ENCODE measurements at places on chromosomes 7 and 10.

DNA sequence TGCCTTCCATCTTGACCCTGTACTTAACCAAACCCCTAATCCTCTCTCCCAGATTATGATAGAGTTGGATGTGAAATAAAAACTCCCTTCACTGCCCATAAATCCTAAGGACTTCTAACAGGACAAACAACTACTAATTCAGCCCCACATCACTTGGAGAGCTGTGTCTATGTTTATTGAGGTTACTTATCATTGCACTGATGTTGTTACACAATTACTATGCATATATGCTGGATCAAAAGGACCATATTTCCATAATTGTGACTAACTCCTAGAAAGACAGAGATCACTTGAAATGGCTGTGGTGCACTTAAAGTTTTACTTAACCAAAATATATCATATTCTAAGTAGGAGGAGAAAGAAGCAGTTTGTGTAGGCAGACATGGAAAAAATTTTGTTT lies 144.9 kb upstream of the AGK start:
- no peak for DNase-seq

- peak; percentile 48 for DNase-seq
These were observed 510.9 kb downstream of the RPS24 start for GRCh38 chr10:78544423-78545090.

DNA sequence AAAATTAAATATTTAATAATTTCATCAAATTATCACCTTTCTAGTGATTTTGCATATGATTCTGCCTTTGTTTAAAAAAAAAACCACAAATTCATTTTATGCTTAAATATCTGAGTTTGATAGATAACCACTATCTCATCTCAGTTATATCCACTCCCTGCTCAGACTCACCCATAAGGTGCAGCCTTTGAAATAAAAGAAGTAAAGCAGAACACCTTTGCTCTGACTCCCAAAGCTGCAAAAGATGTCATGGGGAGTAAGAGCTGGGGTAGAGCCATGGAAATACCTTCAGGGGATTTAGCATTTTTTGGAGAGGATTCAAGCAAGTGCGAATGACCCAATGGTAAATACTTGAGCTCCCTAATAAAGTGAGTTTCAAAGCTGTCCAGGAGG lies 15.1 kb upstream of the CYP3A5 start:
- DNase-seq, result no peak

DNA sequence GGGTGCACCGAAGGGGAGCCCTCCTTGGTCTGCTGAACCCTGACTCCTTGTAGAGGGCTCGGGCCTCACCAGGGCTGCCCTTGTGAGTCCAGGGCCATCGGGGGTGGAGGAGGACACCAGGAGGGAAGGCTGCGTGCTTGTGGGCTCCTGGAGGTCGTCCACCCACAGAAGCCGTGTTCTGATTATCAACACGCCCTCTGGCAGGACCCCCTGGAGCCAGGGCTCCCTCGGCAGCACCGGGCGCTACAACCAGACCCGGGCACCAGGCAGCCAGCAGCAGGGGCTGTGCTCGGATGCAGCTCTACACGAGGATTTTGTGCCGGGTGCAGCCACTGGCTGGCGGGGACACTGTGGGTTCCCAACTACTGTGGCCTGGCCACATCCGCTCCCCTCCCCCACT lies 6.1 kb upstream of the ADGRA1 start:
- no peak for DNase-seq

DNA sequence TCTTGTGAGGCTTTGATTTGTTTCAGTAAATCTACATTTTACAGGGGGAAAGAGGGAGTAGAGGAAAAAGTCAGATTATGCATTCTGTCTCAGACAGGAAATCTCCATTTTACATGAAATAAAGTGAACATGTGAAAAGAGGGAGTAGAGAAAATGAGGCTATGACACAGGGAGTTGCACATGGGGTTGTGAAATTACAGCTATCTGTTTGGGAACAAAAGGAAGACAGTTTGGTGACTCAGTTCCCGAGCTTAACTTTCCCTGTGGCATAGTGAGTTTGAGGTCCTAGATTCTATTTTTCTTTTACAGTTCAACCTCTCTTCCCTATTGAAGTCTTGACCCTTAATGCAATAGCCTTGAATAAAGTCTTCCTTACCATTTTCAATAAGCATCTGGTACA lies 63.2 kb upstream of the AGR3 start:
- no peak for DNase-seq

DNA sequence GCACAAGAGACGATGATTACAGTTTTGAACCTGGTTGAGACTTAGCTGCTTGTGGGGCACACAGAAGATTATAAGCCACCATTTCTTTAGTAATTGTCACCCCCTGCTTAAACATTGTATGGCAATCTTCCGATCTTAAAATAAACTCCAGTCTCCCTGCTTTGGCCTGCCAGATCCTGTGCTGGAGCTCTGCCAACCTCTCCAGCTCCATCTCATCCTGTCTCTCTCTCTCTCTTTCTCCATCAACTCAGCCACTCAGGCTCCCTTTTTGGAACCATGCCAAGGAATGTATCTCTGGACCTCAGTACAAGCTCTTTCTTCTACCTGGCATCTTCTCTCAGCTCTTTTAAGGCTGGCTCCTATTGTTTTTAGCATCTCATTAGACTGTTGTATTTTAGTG lies 1053.2 kb downstream of the REEP3 start:
- DNase-seq, result no peak

DNA sequence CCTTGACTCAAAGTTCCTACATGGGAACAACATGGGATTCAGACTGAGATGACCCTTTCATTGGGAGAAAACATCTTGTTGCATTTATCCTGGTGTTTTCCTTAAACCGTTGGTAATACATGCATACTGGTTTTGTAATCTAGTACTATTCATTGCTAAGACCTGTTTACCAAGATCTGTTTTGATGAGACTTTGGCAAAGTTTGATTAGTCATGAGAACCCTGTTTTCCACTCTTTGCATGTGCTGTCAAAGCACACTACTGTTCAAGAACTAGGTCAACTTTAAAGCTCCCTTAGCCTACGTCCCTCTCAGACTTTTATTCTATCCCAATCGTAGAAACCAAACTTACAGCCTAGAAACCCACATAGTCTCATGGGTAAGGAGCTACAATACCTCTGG lies 650.9 kb downstream of the GATA3 start:
- DNase-seq, result no peak

DNA sequence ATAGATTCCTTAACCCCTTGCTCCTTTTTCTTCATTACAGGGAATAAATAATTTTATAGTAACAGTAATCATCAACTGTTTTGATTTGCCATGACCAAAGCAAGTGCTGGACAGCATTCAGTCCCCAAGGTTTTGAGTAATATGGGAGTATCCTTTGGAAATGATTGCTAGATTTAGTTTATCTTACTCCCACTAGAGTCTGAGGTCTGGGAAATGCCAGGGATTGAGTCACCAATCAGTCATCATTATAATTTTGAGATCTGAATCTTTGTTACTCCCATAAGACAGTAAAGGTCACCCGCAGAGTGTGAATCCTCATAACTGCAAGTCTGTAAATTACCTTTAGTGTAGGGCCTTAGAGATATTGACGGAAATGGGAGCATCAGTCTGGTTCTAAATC lies 133.7 kb upstream of the SEMA3E start:
- DNase-seq, result no peak

- DNase-seq, result no peak
These were observed 213.6 kb downstream of the DIP2C start for GRCh38 chr10:475709-476454.

DNA sequence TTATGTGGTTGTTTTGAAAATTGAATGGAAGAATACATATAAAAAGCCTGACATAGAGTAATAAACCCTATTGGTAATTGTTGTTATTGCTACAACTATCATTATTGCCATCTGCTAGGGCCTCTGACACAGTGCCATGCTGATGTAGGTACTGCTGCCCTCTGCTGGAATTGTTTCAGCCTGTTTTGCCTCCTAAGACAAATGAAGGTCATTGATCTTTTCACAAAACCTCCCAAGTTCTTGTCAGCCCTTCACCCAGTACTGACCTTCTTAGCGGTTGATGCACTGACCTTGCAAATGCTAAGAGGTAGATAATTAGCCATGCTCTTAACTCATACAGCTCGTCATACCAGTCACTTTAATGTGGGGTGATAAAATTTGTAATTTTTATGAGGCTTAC lies 975.2 kb downstream of the SORCS1 start:
- peak; percentile 66 for DNase-seq

DNA sequence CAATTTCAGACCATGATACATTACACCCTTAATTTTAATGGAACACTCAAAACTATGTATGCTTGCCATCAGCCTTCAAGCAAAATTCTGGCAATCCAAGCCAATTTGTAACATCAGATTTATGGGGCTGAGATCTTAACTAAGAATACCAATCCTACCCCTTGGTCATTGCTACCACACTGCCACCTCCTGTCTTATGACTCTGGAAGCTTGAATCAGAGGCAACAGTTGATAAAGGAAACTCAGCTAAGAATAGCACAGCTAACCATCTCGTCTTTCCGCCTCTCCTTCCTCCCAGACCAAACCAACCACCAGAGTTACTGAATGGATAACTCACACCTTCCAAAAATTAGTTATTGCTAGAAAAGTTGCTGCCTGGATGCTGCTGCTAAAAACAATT lies 7.4 kb downstream of the IGF2BP3 start:
- peak; percentile 72 for DNase-seq

- DNase-seq, result no peak
These were observed 49.9 kb upstream of the ZRANB1 start for GRCh38 chr10:124892031-124892430.

DNA sequence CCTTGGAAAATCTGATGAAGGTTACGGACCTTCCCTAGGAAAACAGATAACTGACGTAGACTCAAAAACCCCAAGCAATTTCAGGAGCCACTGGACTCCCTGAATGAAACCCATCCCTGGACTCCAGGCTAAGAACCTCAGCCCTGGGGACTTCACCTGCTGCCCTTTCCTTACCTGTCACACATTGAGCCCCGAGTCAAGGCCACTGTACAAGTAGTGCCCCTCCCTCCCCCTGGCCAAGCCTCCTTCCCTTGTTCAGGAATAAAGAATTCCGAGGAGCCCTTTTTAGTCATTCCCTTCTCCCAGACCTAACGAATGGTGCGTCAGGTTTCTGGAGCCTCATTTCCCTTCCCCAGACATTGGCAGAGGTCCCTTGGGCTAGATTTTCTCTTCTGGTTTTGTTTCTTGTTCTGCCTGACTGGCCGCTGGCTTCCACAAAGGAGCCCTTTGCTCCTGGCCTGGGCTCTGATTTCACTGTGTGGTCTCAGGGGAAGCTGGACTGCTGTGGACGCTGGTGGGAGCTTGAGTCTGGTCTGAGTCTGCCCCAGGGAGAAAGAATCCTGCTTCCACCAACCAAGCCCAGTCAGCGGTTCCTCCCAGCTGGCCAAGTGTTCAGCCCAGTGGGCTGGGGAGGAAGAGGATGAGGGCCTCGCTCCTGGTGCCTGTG lies 31.7 kb downstream of the ZNF775 start:
- no peak for DNase-seq

GRCh38 chr7:140222814-140223213 lies 46.0 kb upstream of the KDM7A start:
- no peak for DNase-seq

GRCh38 chr7:111954474-111955381 lies 251.5 kb downstream of the DOCK4 start:
- DNase-seq, result no peak

- no peak for DNase-seq
These were observed 183.1 kb downstream of the CHN2 start for GRCh38 chr7:29377718-29378117.

DNA sequence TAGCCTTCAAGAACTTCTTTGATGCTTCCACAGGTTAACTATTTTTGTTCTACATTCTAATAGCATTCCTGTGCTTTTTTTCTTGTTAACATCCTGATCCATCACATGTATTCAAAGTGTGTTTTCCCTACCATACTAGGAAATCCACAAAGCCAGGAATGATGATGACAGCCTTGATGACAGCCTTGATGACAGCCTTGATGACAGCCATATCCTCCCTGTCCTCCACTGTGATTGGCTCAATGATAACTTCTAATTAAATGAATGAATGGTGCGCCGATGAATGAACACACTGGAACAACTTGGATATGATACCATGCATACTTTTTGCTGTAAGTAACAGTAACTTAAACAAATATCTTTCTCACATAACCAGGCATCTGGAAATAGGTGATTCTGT lies 8.3 kb upstream of the TACR2 start:
- DNase-seq, result no peak

DNA sequence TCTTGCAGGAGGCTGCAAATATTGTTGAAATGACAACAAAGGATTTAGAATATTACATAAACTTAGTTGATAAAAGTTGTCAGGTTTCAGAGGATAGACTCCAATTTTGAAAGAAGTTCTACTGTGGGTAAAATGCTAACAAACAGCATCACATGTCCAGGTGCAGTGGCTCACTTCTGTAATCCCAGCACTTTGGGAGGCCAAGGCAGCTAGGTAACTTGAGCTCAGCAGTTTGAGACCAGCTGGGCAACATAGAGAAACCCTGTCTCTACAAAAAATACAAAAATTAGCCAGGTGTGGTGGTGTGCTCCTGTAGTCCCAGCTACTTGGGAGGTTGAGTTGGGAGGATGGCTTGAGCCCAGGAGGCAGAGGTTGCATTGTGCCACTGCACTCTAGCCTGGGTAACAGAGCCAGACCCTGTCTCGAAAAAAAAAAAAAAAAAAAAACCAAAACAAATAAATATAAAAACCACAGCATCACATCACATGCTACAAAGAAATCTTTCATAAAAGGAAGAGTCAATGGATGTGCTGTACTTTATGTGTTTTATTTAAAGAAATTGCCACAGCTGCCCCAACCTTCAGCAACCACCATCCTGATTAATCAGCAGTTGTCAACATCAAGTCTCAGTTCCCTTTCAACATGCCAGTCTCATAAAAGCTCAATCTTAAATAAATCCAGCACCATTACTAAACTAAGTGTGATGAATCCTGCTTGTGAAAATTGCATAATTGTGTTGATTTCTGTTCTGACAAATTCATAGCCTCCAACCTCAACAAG lies 83.2 kb upstream of the MBL2 start:
- DNase-seq, result no peak

DNA sequence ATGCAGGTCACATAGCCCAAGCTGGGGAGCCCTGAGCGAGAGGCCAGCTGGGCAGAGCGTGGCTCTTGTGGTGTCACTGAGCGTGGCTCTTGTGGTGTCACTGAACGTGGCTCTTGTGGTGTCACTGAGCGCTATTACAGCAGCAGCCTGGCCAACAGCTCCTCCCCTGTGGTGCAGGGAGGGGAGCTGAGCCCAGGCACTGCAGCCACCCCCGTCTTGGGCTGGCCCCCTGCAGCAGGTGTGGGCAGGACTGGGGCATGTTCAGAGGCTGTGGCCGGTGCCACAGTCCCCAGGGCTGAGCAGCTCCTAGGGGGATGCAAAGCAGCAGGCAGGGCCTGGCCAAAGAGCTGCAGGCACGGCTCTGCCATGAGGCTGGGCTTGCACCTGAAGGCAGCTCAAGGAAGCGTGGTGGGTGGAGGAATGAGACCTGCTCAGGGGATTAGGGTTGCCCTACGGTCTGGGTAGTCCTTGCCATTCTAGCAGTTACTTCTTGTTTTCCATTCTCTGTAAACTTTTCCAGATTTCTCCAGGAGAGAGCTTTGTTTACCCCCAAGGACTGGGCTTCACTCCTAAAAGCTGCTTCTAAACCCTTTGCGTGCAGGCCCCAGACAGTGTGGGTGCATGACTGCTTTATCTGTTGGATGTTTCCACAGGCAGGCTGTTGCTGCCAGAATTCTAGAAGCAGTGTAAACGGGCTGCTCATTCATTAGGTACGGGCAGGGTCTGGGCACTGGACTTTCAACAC lies 29.2 kb downstream of the ZNF783 start:
- DNase-seq, result no peak

GRCh38 chr10:58740620-58741369 lies 228.1 kb downstream of the BICC1 start:
- no peak for DNase-seq

Data from cardiac fibroblast (primary cell).